ENCODE measurements at places on chromosomes 1 and 21.
A peak's percentile ranks its signal among the peaks of the same experiment; 100 is the strongest.

DNA sequence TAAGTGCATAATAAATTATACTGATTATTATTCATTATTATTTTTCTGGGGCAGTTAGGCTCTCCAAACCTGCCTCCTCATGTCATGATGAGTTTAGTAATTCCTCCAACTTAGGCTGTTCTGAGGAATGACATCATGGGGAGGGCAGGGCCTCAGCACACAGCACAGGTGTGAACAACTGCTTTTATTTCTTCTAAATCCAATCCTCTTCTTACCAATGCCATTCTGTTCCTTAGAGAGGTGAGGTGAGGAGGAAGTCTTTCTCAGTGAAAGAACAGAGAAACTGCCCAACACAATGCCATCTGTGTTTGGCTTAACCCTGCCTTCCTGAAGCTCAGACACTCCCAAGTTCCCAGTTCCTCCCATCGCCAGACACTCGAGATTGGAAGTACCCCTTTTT is 45.4 kb upstream of the WASF2 start:
- DNase-seq = no peak

GRCh38 chr1:8232036-8232757 is 85.7 kb upstream of the SLC45A1 start:
- DNase-seq = no peak

DNA sequence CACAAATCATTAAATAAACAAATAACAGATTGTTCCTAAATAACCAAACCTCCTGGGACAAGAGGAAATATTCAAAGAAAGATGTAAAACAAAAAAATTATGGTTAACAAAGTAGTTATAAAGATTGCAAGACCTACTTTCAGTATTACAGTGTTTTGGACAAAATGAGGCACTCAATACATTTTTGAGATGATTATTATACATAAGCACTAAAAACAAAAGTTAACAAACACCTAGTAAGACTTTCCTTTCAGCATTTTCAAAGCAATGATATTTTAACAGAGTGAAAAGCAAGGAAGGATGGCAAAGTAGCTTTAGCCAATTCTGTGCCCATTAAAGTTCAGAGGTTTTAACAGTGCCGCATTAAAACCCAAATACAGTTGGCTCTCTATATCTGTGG is 17.2 kb downstream of the OMA1 start:
- DNase-seq = no peak

DNA sequence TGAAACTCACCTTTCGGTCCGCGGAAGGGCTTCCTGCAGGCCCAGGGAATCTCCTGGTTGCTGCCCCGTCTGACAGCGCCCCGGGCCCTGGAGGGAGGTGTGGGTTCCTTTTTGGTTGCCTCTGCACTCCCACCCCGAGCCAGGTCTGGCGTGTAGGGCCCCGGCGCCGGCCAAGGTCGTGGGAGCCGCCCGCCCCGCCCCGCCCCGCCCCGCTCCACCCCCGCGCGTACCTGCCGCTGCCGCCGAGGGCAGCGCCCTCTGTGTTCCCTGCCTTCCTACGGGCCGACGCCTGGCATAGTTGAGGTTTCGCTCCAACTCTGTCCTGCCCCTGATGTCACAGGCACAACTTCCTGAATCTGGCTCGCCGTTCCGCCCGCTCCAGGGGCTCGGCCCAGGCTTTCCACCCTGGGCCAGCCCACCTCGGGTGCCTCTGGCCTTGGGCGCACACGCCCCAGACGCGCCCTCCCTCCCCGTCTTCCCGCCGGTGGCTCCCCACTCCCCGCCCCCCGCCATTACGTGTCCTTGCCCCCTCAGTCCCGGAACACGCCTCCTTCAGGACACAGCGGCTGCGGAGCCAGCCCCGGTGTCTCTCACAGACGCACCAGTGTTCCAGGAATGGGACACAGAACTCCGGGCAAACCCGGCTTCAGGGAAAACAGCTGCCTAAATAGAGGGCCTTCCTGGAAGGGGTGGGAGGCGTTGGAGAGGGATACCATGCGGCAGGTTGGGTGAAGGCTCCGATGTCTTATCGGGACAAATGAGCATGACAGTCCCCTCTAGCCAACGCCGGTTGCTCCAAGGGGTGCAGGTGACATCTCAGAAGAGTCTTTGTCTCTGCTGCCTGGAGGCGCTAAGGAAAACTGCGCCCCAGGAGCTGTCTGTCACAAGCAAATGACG is at the start of gene KIAA0040:
KIAA0040 (minus strand) TSS at position 147 of the 897 bp plus-strand sequence. CDS start 31,763 bp downstream, outside the sequence.
- peak; percentile 32 for DNase-seq

DNA sequence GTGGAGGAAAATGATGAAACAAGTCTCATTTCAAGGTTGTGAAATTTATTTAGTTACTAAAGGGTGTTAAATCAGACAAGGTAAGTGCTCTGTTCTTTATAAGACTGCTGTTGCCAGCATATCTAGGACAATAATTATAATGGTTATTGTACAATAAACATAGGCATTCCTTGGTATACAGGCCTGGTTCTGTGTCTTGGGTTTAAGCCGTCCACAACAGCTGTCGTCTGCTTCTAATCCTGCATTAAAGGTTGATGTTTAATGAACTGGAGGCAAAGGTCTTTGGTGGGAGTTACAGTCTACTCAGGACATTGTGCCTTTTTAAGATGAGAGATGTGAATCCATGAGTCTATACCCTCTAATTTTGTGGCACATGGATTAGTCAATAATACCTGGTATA is 23.4 kb upstream of the FMO4 start:
- DNase-seq = no peak

GRCh38 chr1:39958403-39959200 is 3.7 kb downstream of the MFSD2A start:
- DNase-seq = no peak

- DNase-seq = no peak
These were observed 238.7 kb upstream of the SNX7 start for GRCh38 chr1:98422816-98423215.

DNA sequence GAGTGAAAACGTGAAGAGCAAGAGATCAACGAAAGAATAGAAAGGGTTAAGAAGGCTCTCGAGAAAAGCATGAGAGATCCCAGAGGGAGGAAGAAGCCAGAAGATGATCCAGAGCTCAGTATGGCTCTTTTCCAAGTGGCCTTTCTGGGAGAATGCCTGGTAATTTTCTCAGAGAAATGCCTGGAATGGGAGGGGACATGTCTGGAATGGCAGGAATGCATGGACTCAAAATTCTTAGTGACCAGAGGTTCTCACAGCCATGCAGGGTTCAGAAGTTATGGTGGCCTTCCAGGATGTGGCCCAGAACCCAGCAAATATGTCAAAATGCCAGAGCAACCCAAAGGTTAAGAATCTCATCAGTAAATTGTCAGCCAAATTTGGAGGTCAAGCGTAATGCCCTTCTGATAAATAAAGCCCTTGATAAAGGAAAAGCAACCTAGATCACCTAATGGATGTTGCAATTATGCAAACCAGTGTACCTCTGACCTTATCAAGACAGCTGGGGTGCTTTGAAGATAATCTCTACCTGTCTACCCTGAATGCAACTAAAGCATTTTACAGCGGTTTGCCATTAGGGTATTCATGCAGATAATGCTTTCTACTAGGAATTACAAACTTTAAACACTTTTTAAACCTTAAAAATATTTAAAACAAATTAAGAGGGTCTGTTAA is 53.1 kb downstream of the NBPF6 start:
- DNase-seq = no peak

Measured in NCI-H1105 treated with DMSO at 0.1 percent for 48 hours (cell line).